Activated CD8-positive, alpha-beta T cell treated with anti-CD3 and anti-CD28 coated beads for 36 hours (primary cell): ENCODE measurements at places on chromosomes 11 and 22. TPM values are rescaled to one million over a fixed set of nuclear protein-coding genes. Genes with fewer than 3 reads are reported as not detected.

- DNase-seq = no peak
- no peak overlapping the region for H3K27ac ChIP-seq
- peaks cover 28% of the 10 kb centered on the region for H3K4me1 ChIP-seq
- H3K4me3 ChIP-seq = no peak overlapping the region
These were observed 36.4 kb downstream of the PACSIN2 start for GRCh38 chr22:42978453-42979103.

- peak; percentile 74 for DNase-seq
- H3K27ac ChIP-seq = no peak overlapping the region
- H3K27me3 ChIP-seq = no peaks in the 10 kb centered on the region
- peaks cover 2% of the 10 kb centered on the region for H3K4me1 ChIP-seq
- no peaks in the 10 kb centered on the region for H3K36me3 ChIP-seq
These were observed 4.4 kb downstream of the INS start for GRCh38 chr11:2156416-2157182.

DNA sequence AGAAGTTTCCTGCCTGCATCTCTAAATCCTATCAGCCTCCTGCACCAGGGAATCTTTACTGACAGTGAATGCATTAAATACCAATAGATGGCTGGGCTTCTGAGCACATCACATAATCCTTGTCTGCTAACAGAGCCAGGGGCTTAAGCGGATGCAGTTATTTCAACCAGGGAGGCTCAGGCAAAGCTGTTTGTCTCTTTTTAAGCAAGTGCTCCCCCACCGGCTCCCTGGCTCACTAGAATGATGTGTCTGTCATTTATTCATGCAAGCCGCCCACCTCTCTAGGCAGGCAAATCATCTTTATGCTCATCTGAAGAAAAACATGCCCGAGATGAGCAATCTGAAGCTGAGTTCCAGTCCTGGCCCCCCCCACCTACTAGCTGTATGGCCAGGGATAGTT, 182.3 kb downstream of the TENM4 start:
- H3K27me3 ChIP-seq = no peaks in the 10 kb centered on the region
- no peak overlapping the region for H3K27ac ChIP-seq
- H3K36me3 ChIP-seq = no peaks in the 10 kb centered on the region
- no peak for DNase-seq

GRCh38 chr22:17343766-17344165, 25.5 kb upstream of the CECR2 start:
- no peaks in the 10 kb centered on the region for H3K4me1 ChIP-seq
- H3K4me3 ChIP-seq = no peak overlapping the region
- H3K36me3 ChIP-seq = no peaks in the 10 kb centered on the region
- no peak for DNase-seq
- no peak overlapping the region for H3K27ac ChIP-seq

DNA sequence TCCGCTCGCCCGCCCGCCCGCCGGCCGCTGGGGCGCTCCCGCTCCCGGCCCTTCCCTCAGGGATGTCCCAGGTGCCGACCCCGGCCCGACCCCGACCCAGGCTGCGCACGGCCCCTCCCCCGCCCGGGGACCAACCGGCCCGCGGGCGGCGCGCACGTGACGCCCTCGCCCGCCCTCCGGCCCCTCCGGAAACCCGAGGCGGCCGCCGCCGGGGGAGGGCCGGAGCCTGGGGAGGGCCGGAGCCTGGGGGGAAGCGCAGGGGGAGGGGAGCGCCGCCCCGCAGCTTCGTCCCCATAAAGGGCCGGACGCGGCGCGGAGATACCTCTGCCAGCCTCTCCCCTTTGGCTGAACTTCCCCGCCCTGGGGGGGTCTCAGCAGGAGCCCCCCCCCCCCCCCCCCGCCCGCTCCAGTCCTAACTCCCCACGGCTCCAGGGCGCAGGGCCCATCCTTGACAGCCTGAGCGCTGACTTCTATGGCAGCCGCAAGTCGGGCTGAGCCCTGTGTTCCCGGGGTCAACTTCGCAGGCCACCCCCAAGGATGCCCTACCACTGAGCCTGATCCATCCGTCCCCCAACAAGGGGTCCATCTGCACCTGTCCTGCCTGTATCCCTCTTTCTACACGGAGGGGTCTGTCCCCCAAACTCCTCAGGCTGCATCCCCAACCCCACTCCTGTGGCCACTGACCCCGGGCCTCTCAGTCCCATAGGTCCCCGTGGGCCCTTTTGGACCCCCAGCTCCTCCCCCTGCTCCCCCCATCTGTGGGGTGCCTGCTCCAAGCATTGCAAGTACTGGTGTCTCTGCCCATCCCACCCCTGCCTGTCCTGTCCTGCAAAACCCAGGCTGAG, at the start of gene MAPK12:
Gene MAPK12 (minus strand): TSS at position 69 of the 845 bp plus-strand sequence. CDS start 174 bp downstream, outside the sequence.
- no peak within 1 kb of the TSS for H3K27ac ChIP-seq
- DNase-seq = no peak
- H3K4me3 ChIP-seq = peak within 1 kb of the TSS; percentile 61
- H3K4me1 ChIP-seq = peaks cover 6% of the 10 kb centered on the region
- peaks cover 20% of the 10 kb centered on the region for H3K27me3 ChIP-seq

DNA sequence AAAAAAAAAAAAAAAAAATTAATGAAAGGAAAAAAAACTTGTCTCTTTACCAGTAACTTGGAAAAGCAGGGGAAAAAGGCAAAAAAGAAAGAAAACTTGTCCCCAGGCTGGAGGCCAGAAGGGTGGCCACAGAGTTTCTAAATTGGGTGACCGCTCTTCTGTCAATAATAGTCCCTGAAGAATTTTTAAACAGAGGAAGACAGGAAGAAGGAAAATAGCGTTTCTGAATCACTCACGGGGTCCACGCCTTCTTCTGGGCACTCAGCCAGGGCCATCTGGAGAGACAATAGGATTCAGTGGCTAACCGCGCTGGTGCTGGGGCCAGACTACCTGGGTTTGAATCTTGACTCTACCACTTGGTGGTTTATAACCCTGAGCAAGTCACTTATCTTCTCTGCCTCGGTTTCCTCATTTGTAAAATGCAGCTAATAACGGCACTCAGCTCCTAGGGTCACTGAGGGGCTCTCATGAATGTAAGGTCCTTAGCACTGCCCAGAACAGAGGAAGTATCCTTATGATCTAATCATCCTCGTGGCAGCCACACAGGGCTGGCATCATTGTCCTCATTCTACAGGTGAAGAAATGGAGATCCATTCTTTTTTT, 7.0 kb downstream of the C11orf86 start:
- peak; percentile 66 for DNase-seq
- H3K27me3 ChIP-seq = peaks cover 5% of the 10 kb centered on the region
- no peak overlapping the region for H3K27ac ChIP-seq
- no peaks in the 10 kb centered on the region for H3K36me3 ChIP-seq
- no peak overlapping the region for H3K4me3 ChIP-seq
- peaks cover 7% of the 10 kb centered on the region for H3K4me1 ChIP-seq

DNA sequence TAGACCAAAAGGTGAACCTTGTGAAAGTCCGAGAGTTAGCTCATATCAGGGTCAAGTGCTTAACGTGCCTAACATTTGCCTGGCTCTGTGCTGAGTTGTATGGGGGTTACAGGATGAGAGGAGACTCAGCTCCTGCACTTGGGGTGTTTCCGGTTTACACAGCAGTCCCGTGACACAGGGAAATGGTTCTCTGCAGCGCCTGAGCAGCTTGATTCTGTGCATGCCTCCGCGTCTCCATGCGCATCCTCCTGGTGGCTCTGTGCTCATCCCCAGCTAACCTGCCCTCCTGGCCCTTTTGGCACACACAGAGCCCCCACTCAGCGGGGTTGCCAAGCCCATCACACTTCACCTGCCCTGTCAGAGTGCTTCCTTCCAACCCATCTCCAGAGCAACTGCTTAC, 238.3 kb upstream of the TBCEL start:
- DNase-seq = no peak
- no peak overlapping the region for H3K4me3 ChIP-seq
- no peak overlapping the region for H3K27ac ChIP-seq
- no peaks in the 10 kb centered on the region for H3K4me1 ChIP-seq
- peaks cover 12% of the 10 kb centered on the region for H3K27me3 ChIP-seq

- no peak overlapping the region for H3K4me3 ChIP-seq
- no peak for DNase-seq
- no peaks in the 10 kb centered on the region for H3K36me3 ChIP-seq
- peaks cover 3% of the 10 kb centered on the region for H3K4me1 ChIP-seq
- peaks cover 15% of the 10 kb centered on the region for H3K27me3 ChIP-seq
- no peak overlapping the region for H3K27ac ChIP-seq
These were observed 36.7 kb upstream of the LMO2 start for GRCh38 chr11:33928564-33928963.

- H3K36me3 ChIP-seq = no peaks in the 10 kb centered on the region
- no peak overlapping the region for H3K4me3 ChIP-seq
- H3K27ac ChIP-seq = no peak overlapping the region
- H3K4me1 ChIP-seq = no peaks in the 10 kb centered on the region
- no peaks in the 10 kb centered on the region for H3K27me3 ChIP-seq
These were observed 326.6 kb downstream of the MN1 start for GRCh38 chr22:27474711-27475547.

GRCh38 chr11:35855671-35856070, 88.2 kb upstream of the LDLRAD3 start:
- H3K27ac ChIP-seq = no peak overlapping the region
- no peak for DNase-seq
- H3K27me3 ChIP-seq = no peaks in the 10 kb centered on the region
- no peak overlapping the region for H3K4me3 ChIP-seq
- H3K36me3 ChIP-seq = no peaks in the 10 kb centered on the region

- H3K27me3 ChIP-seq = no peaks in the 10 kb centered on the region
- H3K4me1 ChIP-seq = peaks cover 46% of the 10 kb centered on the region
- peak overlapping the region; percentile 71 for H3K27ac ChIP-seq
- peak; percentile 33 for DNase-seq
These were observed 11.2 kb downstream of the C11orf58 start for GRCh38 chr11:16749666-16750065.

GRCh38 chr11:24932110-24933000, 435.5 kb downstream of the LUZP2 start:
- no peak for DNase-seq
- H3K27ac ChIP-seq = no peak overlapping the region
- no peaks in the 10 kb centered on the region for H3K4me1 ChIP-seq
- H3K4me3 ChIP-seq = no peak overlapping the region
- H3K27me3 ChIP-seq = no peaks in the 10 kb centered on the region

- H3K27me3 ChIP-seq = no peaks in the 10 kb centered on the region
- DNase-seq = peak; percentile 16
- H3K36me3 ChIP-seq = no peaks in the 10 kb centered on the region
- peaks cover 35% of the 10 kb centered on the region for H3K4me1 ChIP-seq
These were observed 74.7 kb downstream of the SC5D start for GRCh38 chr11:121367001-121367843.

GRCh38 chr11:62791501-62792201, at the start of gene TMEM223:
Gene TMEM223 (minus strand): TSS chr11:62792006. CDS start chr11:62791994, 12 bp downstream.
- peaks cover 68% of the 10 kb centered on the region for H3K36me3 ChIP-seq
- DNase-seq = peak; percentile 92
- H3K4me1 ChIP-seq = peaks cover 41% of the 10 kb centered on the region
- H3K27ac ChIP-seq = peak within 1 kb of the TSS; percentile 91
- no peaks in the 10 kb centered on the region for H3K27me3 ChIP-seq

GRCh38 chr11:66970371-66970806, 4.7 kb upstream of the C11orf86 start:
- no peak for DNase-seq
- H3K27ac ChIP-seq = no peak overlapping the region
- peaks cover 8% of the 10 kb centered on the region for H3K4me1 ChIP-seq

DNA sequence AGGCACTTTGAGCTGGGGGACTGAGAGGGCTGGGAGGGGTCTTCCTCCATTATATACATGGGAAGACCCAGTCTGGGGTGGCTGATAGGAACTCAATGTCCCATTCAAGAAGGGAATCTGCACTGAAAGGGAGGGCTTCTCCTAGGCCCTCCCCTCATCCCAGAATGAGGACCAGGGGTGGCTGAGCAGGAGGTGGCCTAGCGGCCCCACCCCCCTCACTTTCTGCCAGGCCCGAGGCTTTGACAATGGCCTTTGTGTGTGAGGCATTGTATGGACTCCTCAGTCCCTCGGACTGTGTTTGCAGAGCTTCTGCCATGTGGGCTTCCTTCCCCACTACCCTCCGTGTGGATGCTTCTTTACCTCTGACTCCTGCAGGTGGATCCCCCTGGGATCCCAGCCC, 65.7 kb downstream of the NECTIN1 start:
- H3K36me3 ChIP-seq = no peaks in the 10 kb centered on the region
- no peaks in the 10 kb centered on the region for H3K4me1 ChIP-seq
- H3K27ac ChIP-seq = no peak overlapping the region
- no peak overlapping the region for H3K4me3 ChIP-seq
- H3K27me3 ChIP-seq = no peaks in the 10 kb centered on the region

GRCh38 chr11:762421-763072, 14.7 kb downstream of the GATD1 start:
- H3K4me3 ChIP-seq = no peak overlapping the region
- peak; percentile 33 for DNase-seq
- peaks cover 30% of the 10 kb centered on the region for H3K36me3 ChIP-seq
- no peak overlapping the region for H3K27ac ChIP-seq
- H3K27me3 ChIP-seq = no peaks in the 10 kb centered on the region

- no peak overlapping the region for H3K27ac ChIP-seq
- no peak for DNase-seq
- H3K4me3 ChIP-seq = no peak overlapping the region
- no peaks in the 10 kb centered on the region for H3K4me1 ChIP-seq
- H3K36me3 ChIP-seq = no peaks in the 10 kb centered on the region
- H3K27me3 ChIP-seq = no peaks in the 10 kb centered on the region
These were observed 50.2 kb downstream of the RPL27A start for GRCh38 chr11:8732748-8733241.

- H3K27ac ChIP-seq = no peak overlapping the region
- peaks cover 74% of the 10 kb centered on the region for H3K4me1 ChIP-seq
- H3K27me3 ChIP-seq = no peaks in the 10 kb centered on the region
- DNase-seq = no peak
- H3K4me3 ChIP-seq = no peak overlapping the region
These were observed 41.3 kb downstream of the PPP6R3 start for GRCh38 chr11:68501813-68502212.

The CRYBB1 gene
- total RNA-seq = not detected

The TP53AIP1 gene
- not detected for total RNA-seq

The NAALAD2 gene
- total RNA-seq = not detected

The HPX gene
- total RNA-seq = not detected

The ADM2 gene
- 5.5 TPM for total RNA-seq

The APOL3 gene
- 44.5 TPM for total RNA-seq
